ENCODE measurements at places on chromosomes 6 and 20.

GRCh38 chr6:117495869-117496268 lies 13.4 kb downstream of the DCBLD1 start:
- no peak for DNase-seq

- DNase-seq: no peak
These were observed 214.7 kb upstream of the PROKR2 start for GRCh38 chr20:5531318-5532081.

- no peak for DNase-seq
These were observed 69.3 kb downstream of the MDN1 start for GRCh38 chr6:89750338-89750737.

- DNase-seq: no peak
These were observed 177.8 kb downstream of the VEGFA start for GRCh38 chr6:43947860-43948259.

- no peak for DNase-seq
These were observed 516.5 kb downstream of the CD83 start for GRCh38 chr6:14634072-14634471.

GRCh38 chr6:140789466-140789865 lies 1343.3 kb upstream of the GJE1 start:
- no peak for DNase-seq

- no peak for DNase-seq
These were observed 155.9 kb downstream of the NRN1 start for GRCh38 chr6:5850848-5851255.

Data from T-helper 17 cell (primary cell).